Naive thymus-derived CD4-positive, alpha-beta T cell (primary cell): ENCODE measurements at places on chromosomes 11 and 22.

DNA sequence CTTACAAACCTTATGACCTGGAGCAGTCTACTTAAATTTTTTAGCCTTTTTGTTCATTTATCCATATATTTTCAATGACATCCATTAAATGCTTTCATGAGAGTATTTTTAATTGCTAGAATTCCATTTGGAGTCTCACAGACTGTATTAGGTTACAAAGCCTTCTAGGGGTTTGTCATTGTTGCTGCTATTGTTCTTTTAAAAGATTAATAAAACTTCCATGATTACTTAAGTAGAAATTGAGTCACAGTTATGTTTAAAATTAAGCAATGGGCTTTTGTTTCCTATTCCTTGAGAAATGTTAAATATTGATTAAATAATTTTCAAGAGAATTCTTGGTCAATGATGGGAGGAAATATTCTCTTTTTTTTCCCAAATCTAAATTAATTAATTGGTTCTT is 1408.4 kb upstream of the RAG2 start:
- DNase-seq = no peak

DNA sequence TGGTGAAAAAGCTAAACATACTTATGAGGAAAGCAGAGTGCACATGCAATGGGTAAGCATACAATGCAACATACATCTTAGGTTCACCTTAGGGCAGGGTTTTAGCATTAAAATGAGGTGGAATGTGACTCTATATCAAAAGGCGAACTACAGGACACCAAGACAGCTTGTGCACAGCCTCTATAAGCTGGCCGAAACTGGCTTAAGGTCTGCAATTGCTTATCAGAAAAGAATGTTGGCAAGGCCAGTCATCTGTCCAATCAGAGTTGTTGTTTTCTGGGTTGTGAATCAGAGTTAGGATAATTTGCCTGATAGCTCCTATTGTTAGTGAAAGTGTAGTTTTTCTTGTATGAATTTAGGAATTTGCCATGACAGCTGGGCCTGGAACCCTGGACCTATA is 76.5 kb downstream of the LRRC4C start:
- DNase-seq = no peak

DNA sequence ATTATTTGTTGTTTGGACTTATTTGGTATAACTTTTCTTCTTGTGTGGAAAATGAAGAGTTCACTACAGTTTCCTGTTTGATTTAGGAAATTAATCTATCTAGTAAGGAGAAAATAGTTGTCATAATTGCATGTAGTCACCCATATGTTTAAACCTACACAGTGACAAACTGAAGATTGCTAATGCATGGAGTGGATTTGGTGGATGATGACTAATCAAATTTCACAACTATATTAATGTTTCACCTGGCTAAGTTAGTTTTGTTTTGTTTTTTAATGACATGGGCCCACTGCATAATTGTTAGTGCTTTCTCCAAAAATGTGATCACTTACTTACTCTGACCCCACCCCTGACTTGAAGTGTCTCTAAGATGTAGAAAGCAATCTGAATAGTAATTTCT is 170.6 kb downstream of the DYNC2H1 start:
- no peak for DNase-seq

DNA sequence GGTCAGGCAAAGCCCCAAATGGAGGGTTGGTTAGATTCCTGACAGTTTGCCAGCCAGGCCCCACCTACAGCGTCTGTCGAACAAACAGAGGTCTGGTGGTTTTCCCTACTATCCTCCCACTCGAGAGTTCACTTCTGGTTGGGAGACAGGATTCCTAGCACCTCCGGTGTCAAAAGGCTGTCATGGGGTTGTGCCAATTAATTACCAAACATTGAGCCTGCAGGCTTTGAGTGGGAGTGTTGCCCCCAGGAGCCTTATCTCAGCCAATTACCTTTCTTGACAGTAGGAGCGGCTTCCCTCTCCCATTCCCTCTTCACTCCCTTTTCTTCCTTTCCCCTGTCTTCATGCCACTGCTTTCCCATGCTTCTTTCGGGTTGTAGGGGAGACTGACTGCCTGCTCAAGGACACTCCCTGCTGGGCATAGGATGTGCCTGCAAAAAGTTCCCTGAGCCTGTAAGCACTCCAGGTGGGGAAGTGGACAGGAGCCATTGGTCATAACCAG is 4.7 kb upstream of the TTC36 start:
- DNase-seq = no peak

DNA sequence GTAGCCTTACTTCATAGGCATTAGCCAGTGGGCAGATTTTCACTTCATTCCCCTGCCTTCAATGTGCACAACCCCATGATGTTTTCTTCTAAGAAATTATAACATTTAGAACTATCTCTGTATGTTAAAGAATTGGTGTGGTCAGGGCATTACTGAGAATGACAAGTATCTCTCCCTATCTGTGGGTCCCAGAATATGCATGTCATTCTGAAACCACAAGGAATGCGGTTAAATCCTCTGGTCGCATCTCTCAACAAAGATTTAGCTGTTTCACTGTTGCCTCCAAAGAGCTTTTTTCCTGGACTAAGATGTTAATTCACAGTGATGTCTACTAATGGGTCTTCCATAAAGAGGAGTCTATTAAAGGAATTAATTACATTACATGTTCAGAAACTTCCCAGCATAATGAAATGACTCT is 62.7 kb downstream of the LIF start:
- no peak for DNase-seq

GRCh38 chr11:34190192-34191139 is 85.0 kb downstream of the NAT10 start:
- DNase-seq = no peak

GRCh38 chr11:329886-330253 is 9.2 kb upstream of the IFITM3 start:
- DNase-seq = no peak
